T47D (cell line): ENCODE measurements at places on chromosomes 16 and 17.

GRCh38 chr17:48283907-48284306 is 146.1 kb downstream of the SKAP1 start:
- no peak for DNase-seq

DNA sequence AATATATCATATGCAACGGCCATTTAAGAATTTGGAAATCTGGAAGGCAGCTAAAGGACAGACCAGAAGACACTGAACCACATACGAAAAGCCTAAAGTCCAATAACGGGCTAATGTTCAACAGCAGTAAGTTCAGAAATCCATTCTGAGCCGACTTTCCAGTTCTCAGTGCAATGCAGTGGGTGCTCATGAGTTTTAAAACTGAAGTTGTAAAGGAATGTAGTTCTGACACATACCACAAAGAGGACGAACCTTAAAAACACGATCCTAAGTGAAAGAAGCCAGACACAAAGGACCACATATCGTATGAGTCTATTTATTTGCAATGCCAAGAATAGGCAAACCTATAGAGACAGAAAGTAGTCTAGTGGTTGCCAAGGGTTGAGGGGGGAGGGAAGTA is 278.3 kb upstream of the ZFHX3 start:
- DNase-seq: no peak

DNA sequence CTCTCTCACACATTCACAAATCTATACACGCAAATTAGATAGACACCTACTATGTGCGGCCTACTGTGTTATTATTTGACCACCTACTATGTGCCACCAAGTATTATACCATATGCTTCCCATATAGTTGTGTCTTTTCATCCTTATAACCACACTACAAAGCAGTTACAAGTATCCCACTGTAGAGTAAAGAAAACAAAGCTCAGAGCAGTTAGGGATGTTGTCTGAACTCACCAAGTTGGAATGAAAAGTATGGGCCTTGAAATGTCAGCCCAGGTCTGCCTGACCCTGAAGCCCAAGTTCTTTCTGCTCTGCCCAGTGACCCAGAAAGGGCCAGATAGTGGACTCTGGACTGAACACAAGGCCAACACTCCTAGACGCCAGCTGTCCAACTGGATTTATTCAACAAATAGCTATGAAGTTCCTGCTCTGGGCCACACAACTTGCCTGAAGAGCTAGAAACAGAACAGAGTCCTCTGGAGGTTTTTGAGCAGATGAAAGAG is 8.5 kb downstream of the KRT37 start:
- no peak for DNase-seq

GRCh38 chr16:55120408-55120807 is 189.7 kb downstream of the IRX5 start:
- DNase-seq: no peak

DNA sequence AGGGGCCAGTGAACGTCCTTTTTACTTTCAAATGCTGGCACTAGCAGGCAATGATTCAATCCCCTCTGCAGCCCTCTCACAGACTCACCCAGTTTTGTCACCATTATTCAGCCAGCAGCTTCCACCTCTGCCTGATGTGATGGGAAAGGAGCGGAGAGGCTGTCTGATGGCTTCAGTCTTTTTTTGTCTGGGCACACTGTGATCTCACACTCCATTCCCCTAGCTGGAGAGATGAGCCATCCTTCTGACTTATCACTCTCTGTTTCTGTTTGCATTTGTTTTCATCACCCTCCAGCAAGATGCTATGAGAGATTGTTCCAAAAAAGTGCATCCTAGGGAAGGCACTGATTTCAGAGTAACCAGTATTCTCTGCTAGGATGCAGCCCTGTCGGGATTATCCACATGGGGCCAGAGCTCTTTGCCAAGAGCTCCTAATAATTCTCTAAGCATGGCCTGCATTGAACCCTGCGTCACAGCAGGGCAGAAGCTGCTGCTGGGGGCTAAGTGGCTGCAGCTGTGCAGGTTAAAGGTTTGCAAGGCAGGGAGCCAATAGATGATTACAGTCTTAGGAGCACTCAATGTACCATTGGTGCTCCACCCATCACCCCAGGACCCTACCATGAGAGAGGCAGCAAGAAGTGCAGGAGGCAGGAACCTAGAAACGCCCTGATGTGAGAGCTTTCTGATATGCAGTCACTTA is 236.1 kb upstream of the C16orf82 start:
- DNase-seq: no peak

DNA sequence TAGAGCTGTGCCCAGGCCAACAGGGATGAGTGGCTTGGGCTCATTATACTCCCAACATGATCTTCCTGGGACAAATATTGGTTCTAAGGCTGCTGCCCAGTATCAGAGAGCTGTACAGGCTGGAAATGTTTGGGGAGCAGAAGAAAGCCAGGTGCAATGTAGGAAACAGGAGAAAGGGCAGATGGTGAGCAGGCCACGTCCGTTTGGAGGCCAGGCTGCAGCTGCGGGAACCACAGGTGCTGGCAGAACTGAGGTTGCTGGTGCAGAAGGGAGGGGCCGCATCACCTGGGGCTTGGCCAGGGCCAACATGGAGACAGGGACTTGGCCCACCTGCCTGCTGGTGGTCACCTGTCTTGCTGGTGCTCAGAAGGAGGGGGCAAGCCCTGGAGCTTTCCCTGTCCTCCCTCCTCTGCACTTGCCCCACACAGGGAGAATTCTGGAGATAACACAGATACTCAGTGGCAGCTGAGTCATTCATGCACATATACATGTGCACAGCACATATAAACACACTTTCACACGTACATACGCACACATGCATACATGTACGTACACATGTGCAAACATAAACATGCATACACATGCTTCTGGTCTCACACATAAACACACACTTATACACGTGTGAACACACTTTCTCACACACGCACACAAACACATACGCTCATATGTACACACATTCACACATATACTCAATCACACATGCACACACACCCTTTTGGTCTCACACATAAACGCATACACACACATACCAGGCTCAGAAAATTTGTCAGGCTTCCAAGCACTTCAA is 67.7 kb downstream of the WSCD1 start:
- no peak for DNase-seq

- no peak for DNase-seq
These were observed 16.6 kb downstream of the TBC1D16 start for GRCh38 chr17:80018917-80019651.

GRCh38 chr16:31868691-31869167 is 4.9 kb upstream of the ZNF267 start:
- peak; percentile 77 for DNase-seq

DNA sequence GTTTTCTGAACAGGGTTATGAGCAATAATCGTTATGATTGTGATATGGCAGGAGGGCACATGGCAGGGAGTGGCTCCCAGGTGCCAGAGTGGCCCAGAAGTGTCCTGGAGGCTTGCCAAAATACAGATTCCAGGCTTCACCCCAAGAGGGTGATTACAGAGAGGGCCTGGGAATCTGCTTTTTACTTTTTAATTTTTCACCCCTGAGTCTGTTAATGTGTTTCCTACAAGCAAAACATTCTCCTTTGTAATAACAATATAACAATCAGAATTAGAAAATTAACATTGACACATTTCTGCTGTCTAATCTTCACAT is 212.4 kb downstream of the SNX29 start:
- no peak for DNase-seq

GRCh38 chr17:29590411-29591145 is 1.1 kb upstream of the GIT1 start:
- DNase-seq: no peak

DNA sequence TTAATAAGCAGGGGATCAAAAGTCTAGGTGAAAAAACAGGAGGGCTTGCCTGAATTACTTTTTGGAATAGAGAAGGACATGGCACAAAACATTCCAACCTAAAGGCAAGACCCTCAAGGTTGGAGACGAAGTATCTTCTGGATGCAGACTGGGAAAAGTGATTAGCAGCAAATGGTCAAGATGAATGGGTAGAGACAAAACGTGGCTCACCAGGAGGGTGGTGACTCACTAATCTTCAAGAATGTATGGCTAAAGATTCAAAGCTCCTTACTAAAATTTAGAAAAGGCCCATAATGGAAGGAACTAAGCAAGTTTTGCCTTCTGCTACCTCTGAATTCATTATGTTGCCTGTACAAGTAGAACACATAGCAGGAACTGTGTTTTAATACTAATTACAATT is 469.5 kb upstream of the RBFOX1 start:
- DNase-seq: no peak

DNA sequence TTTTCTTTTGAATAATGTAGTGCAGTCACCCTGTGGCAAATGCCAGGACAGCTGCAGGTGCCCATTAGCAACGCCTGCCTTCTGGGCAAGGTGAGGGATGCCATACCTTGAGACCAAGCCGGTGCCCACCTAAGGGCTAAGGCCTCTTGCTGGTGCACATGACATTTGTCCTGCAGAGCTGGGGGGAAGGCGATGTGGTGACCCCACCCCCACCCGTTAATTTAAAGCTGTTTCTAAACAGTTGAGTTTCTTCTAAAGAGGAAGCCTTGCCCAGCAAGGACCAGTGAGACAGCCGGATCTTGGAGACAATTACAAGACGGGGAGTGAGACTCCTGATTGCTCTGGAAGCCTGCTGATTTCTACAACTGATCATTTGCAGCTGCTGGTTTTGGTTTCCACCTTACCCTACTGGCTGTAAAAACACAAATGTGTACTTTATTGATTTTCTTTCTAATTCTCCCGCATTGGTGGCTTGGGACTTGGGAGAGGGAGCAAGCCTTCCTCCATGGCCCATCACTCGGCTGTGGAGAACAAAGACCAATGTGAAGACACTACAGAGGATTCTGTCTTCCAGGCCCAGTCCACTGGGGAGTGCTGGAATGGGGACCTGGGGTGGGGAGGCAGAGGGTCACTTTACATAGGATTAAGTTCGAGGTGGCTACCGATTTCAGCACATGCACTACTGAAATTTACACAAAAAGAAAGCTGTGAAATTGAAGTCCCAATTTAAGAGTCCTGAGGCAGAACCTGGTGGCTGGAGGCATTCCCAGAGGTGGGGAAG is 2.7 kb downstream of the CDK5R1 start:
- DNase-seq: no peak

DNA sequence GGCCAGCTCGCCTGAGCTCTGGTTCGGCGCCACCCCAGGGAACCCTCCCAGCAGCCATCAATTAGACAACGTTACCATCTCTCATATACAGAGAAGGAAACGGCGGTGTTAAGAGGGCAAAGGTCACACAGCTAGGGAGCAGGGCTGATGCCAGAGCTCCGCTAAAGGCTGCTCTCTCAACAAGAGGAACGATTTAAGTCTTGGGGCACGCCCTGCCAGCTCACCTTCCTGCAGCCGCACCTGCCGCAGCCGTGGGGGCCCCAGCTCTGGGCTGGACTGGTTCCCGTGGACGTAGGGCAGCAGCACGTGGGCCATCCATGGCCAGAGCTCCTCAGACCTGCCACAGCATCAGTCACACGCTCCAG is 43.5 kb downstream of the PKD1 start:
- DNase-seq: no peak

- DNase-seq: no peak
These were observed 8.7 kb downstream of the THRA start for GRCh38 chr17:40071313-40072039.

GRCh38 chr17:17536702-17537101 is 40.5 kb upstream of the RASD1 start:
- DNase-seq: no peak

DNA sequence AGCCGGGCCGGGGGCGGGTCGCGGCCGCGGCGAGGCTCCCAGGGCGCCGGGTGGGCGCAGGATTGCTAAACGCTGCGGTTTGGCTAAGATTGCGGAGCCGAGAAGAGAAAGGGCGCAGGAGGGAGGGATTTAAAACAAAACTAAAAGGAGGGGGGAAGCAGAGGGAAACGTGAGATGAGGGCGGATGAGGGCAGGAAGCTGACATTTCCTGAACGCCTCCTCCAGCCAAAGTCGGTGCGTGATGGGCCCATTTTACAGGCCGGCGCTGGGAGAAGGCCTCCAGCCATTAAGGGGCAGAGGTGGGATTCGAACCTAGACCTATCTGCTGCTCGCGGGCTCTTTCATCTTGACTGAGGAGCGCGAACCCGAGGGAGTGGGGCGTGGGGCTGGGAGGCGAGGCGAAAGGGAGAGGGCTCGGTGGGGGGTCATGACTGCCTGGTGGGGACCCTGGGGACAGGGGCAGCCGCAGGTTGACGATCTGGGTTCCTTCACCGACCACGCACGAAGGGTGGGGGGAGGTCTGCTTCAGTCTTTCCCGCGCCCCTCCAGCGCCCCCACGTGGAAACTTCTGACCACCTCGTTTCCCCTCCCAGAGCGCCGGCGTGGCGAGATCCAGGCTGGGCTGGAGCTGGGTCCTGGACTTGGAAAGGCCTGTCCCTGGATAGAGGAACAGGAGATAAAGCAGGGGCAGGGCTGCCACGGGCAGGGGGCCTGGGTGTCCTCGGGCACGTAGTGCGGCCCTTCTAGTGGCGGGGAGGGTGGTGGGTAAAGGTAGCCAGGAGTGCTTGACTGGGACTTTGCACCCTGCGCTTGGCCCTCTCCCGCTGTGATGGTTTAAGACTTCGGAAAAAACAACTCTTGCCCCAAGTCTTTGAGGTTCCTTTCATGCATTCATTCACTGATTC is 3.8 kb upstream of the TAC4 start:
- no peak for DNase-seq

GRCh38 chr16:75323198-75323597 is 71.8 kb upstream of the BCAR1 start:
- DNase-seq: peak; percentile 17

- peak; percentile 41 for DNase-seq
These were observed 674 bp downstream of the ZNF688 start for GRCh38 chr16:30570636-30571444.

GRCh38 chr17:43924558-43924957 is 17.2 kb upstream of the MPP2 start:
- no peak for DNase-seq

- DNase-seq: no peak
These were observed 15.8 kb upstream of the IGFALS start for GRCh38 chr16:1809281-1809801.

DNA sequence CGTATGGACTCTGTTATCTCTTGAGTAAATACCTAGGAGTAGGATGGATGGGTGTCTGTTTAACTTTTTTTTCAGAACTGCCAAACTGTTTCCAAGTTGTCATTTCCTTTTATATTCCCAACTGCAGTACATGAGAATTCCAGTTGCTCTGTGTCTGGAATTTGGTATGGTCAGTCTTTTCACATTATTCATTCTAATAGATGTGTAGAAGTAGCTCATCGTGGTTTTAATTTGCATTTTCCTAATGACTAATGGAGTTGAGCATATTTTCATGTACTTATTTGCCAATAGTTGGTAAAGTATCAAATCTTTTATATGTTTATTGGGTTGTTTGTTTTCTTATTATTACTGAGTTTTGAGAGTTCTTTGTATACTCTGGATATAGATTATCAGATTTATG is 27.0 kb downstream of the MRTFB start:
- DNase-seq: no peak

DNA sequence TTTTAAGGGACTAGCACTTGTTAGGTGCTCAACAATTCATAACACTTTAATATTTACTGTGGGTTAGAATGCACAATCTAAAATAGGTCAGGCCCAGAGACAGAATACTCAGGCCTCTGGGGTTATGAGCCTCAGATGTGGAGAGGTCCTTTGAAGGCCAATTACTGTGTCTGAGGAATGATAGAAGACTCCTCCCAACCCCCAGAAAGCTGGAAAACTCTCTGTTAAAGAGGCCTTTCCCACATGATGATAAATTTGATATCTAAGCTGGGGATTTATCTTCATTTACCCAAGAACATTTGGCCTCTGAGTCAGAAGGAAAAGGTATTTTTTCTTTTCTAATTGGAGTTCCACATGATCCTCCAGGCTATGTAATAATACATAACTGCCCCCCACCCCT is 41.1 kb upstream of the MMD start:
- DNase-seq: no peak

- no peak for DNase-seq
These were observed 2.6 kb downstream of the CDK5RAP3 start for GRCh38 chr17:47973541-47973940.
